ENCODE measurements at places on chromosomes 11 and 22.

DNA sequence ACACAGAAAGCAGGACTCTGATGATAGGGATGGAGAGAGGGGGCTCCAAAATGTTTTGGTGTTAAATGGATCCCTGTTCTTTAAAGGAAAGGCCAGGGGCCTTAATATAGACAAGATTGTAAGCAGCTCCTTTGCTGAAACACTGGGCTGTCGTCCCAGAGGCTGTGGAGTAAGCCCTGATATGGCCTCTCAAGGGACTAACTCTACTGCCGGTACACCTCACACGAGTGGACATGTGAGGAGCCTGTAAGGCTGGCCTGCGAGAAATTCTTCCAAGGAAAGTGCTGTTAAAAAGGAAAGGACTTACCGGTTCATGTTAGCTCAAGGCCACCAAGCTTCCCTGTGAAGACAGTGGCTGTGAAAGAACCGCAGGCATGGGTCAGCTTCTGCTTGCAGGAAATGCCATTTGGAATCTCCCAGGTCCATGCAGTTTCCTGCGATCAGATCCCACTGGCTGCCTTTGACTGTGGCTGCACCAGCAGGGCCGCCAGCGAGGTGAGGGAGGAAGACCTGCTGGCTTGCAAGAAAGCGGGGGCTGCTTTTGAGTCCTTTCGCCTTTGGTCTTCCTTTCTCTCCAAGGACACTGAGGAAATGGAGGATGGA is 106.6 kb downstream of the PRR5L start:
- DNase-seq = no peak

DNA sequence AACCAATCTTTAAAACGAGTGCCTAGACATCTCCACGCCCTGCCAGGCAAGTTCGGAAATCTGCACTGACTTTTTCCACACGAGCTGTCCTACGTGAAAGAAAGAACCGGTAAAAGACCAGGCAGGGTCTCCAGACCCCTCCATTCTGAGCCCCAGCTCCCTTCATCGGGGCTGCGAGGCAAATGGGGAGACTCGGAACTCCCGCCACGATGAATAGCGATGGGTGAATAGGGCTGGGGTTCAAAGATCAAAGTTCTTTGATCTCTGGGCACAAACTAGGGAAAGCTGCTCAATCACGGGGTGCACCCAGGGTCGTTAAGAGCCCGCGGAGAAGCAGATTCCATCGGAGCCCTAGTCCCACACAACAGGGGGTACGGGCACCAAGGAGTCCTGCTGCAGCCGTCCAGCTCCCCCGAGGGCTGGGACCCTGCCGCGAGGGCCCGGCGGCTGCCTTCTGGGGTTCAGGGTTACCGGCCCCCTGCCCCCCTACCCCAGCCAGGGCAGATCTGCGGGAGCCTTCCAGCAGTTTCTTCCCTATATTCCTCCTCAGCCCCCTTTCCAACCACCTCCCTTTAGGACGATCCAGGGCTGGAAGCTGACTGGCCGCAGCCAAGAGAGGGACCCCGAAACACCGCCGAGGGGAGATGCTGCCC is 1.1 kb downstream of the LRP4 start:
- DNase-seq = no peak

DNA sequence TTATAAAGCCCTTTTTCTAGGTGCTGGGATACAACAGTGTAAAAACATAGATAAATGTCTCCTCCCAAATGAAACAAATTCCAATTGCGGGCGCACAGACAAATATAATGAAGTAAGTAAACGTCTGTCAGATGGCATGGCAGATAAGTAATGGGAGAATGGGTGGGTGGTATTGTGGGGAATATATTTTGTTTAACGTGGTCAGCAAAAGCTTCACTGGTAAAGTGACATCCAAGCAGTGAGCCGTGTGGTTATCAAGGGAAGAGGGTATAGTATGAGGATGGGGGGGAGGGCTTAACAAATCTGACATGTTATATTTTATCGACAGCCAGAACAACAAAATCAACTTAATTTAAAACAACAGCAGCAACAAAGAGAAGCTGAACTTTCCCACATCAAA is 1.2 kb downstream of the SVIP start:
- DNase-seq = peak; percentile 56

DNA sequence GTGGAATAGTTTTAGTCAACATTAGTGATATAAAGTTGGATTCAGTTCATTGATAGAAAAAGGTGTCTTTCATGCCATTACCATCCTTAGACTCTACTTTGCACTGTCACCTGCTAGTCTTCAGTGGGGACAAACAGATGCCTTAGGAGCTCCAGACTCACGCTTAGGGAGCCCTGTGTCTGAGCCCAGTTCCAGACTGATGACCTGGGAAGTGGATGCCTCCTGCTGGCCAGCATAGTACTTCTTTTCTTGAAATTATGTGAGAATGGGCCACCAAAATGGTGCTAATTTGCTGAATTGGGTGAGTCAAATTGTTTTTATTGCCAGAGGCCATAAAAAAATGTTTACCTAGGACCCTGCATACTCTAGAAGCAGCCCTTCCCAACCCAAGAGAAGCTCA is 53.9 kb downstream of the NOX4 start:
- no peak for DNase-seq

GRCh38 chr22:32684822-32685187 is 116.7 kb upstream of the TIMP3 start:
- no peak for DNase-seq

DNA sequence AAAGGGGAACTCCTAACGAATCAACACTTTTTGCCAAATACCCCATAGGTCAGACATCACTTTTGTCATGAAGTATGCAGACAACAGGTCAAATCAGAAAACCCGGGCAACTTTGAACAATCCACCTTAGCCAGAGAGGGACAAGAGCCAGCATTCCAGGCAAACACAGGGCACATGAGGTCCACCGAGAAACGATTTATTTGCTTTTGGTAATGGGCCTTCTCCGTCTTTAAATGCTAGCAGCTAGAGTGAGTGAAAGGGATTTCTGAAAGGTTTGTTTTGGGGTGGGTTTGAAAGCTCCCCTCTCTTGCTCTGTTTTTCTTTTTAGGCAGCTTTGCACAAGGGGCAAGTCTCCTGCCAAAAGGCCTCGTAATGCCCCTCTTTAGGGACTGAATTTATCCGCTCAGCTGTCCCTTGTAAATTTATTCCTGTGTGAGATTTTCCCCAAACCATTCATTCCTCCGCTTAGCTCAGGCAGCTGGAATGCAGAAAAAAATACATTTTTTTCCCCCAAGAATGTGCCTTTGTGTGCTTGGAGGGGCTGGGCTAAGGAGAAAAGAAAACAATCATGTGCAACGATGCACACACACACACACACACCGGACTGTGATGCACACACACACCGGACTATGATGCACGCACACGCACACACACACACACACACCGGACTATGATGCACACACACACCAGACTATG is 196.9 kb downstream of the SNX19 start:
- no peak for DNase-seq

- DNase-seq = no peak
These were observed 15.9 kb downstream of the MRGPRG start for GRCh38 chr11:3202759-3203158.

- no peak for DNase-seq
These were observed 118.8 kb upstream of the CRYBB3 start for GRCh38 chr22:25080855-25081254.

DNA sequence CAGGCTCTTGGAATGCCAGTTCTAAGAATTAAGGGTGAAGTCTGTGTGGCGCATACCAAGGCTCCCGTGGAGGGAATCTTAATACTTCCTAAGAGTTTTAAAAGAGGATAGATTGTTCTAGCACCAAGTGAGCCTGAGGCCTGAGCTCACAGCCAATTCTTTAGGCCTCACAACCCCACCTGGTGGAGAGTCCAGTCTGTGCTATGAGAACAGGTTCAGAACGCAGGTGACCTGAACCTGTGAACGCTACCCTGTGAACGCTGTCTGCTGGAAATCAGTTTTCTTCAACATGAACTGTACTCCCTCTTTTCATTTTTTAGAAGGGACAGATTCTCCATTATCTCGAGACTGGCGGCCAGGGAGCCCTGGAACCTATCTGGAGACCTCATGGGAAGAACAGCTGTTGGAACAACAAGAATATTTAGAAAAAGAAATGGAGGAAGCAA is 43.2 kb upstream of the DLAT start:
- DNase-seq = peak; percentile 74

GRCh38 chr11:61057615-61058014 is 44.7 kb upstream of the CD5 start:
- no peak for DNase-seq

DNA sequence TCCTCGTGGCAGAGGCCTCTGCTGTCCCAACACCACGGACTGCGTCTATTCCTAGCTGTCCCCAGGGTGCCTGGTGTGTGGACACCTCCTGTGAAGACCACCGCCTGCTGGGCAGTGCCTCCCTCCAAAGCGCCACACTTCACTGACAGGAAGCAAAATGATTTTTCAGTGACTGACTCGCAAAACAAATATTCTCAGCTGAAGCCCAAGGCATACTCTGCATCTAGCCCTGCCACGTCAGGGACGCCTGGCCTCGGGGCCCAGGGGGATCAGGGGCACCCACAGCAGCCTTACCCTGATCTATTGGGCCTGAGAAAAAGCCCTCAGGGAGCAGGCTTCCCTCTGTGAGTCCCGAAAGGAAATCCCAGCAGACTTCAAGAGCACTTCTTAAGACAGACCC is 2.2 kb downstream of the BRD1 start:
- peak; percentile 17 for DNase-seq

- no peak for DNase-seq
These were observed 311.8 kb downstream of the SBF2 start for GRCh38 chr11:9982127-9982795.

DNA sequence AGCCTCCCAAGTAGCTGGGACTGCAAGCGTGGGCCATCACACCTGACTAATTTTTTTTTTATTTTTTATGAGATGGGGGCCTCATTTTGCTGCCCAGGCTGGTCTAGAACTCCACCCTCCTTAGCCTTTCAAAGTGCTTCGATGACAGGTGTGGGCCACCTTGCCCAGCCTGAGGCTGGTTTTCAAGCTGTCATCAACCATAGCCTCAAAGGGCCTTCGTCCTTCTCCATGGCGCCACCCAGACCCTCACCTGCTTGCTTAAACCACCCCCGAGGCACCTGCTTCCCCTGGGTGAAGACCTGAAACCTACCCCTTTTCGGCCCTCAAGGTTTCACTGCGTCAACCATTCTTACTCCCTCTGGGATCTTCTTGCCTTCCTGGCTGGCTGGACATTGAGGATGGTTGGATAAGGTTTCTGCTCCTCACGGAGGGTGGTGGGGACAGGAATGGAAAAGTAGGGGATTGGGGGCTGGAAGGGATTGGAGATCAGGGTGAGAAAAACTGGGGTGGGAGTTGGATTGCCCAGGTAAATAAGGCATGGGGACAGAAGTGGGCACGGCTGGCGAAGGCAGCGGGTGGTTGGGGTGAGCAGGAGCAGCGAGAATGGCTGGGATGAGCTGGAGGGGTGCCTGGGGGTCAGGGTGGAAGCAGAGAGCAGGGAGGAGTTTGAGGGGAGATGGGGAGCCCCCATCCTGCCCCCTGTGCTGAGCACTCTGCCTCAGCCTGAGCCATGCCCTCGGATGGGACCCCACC is 2.8 kb upstream of the ACR start:
- no peak for DNase-seq

GRCh38 chr11:123330471-123330870 is 99.6 kb upstream of the GRAMD1B start:
- DNase-seq = no peak

- DNase-seq = no peak
These were observed 13.0 kb upstream of the OPCML start for GRCh38 chr11:133545199-133545803.

GRCh38 chr22:50599816-50600455 is 657 bp upstream of the MAPK8IP2 start:
- DNase-seq = peak; percentile 69

DNA sequence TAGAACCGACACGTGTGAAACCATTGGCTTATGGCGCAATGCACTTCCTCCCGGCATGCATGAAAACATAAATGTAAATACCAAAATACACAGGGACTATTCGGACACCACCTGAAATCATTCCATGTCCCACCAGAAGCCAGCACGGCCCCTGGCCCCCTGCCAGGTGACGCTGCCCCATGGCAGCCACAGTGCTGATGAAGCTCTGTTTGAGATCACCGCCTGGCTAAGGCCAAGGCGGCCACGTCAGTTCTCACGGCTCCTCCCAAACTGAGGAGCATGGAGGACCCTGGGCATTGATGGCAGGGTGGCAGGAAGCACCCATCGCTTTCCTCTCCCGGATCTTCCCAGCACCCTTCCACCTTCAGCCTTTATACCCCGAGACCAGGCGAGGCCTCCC is 89.5 kb downstream of the CDKN1C start:
- no peak for DNase-seq

DNA sequence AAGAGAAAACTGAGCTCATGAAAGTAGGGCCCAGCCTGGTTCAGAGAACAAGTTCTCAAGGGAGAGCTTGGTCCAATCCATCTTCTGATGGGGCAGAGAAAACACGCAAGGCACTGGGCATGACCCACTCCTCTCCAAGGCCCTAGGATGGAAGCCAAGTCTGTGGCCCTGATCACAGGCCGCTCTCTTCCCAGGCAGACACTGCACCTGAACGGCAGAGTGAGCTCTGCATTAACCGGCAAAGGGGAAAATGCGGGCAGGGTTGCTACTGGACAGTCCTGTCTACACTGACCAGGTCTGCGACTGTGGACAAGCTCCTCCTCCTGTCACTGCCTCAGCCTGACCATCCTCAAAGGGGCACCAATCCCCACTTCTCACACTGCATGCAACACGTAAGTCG is 49.3 kb downstream of the SGSM3 start:
- DNase-seq = no peak

DNA sequence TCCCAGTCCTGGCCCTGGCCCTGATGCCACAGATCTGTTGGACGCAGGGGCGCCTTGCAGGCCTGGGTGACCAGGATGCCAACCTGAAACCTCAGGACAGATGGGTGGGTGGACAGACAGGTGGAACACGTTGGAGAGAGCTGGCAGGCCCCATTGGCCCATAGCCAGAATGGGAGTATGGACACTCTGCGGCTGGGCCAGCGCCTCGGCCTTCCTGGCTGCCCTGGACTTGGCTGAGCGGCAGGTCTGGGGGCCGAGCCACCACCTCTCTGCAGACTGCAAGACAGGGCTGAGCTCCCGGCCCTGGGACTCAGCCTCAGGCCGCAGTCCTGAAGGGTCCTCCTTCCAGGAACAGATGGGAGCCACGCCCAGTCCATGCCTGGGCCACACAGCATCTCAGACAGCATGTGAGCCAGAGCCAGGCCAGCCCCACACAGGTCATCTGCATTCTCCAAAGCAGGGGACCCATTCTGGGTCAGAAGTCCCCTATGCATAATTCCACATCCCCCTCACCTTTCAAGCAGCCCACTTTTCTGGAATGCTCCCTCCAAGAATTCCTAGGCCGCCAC is 14.1 kb downstream of the WNT7B start:
- peak; percentile 57 for DNase-seq

- DNase-seq = no peak
These were observed 14.2 kb upstream of the CDC42BPG start for GRCh38 chr11:64858467-64859263.

- DNase-seq = no peak
These were observed 4.9 kb downstream of the USP18 start for GRCh38 chr22:18154821-18155390.
